ENCODE measurements at places on chromosomes 4 and X.

DNA sequence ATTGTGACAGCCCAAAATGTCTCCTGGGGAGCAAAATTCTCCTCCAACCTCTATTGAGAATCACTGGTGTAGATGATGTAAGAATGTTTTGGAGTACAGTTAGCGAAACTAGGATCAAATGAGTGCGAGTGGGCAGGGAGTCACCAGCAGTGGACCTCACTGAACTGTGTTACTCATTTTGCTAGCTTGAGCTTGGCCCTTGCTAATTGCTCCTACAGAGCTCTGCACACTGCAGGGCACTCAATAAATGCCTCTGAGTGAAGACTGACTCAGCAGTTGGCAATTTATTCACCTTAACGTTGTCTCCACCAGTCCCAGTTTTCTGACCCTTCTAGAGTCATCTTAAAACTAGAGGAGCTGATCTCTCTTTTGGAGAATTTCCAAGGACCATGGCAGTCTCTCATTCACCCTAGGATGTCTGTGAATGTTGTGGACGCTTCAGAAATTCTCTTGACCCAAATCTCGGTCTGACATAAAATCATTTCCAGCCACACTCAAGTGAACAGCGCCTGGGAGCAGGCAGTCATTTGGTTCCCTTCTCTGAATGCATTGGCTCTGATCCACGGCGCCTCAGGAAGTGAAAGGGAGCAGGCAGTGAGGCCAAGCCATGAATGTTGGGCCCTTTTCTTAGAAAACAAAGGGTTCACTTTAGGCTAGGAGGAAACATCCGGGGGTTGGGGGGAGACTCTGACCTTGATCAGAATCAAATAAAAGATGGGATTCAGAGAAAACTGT lies 148.1 kb downstream of the NWD2 start:
- peak; percentile 17 for DNase-seq

DNA sequence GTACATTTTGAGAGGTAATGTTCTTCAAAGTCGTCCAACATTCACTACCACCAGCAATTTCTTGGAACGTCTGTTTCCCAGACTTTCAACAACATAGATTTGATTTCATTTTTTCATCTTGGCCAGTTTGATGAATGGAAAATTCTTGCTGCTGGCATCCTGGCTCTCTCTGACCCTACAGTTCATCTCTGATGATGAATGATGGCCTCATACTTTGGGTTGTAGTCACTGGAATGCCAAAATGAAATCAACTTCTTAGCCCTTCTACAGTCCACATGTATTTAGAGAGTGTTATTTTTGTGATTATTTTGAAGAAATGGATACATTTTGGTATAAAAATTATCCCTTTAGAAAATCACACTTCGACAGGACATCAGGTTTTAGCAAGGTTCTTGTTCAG lies 8.8 kb downstream of the CHST7 start:
- DNase-seq = no peak

DNA sequence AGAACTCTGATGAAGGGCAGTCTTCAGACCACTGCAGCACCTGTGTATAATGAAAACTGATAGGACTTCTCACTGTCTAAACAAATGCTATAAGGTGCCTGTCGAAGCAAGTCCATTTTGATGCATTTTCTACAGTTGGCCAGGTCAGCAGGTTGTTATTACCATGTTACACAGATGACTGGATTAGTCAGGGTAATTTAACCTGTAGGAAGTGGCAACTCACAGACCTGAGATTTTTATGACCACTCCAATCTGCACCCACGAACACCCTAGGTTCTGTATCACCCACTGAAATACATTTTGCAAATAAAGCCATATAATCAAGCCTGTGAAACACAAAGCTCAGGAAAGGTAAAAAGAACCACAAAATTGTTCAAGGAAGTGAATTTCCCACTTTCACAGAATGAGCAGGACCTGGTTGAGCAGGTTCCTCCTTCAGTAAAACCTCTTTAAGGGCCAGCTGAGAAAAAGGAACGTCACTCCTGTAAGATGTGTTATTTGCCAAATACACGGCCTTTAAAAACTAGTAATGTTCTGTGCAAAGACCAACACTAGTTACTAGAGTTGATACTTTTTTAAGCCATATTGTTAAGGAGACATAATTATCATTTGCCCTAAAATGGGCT lies 12.7 kb downstream of the MAML3 start:
- no peak for DNase-seq

- DNase-seq = no peak
These were observed 5.0 kb downstream of the LNX1 start for GRCh38 chr4:53586121-53586816.

DNA sequence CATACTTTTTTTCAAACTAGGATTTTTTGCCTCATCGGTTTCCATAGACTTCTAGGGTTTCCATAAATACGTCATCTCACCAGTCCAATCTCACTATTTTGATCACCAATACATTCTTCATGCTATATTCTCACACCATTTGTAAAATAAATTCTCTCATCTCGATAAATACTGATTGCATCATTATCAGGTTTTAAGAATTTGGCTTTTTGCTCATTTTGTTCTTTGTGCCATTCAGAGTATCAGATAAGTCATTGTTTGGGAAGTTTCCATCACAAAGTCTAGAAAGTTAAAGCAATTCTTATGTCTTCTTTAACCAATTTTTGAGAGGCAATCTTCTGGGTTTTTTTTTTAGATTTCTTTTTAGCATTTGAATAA lies 81.1 kb downstream of the ALPK1 start:
- DNase-seq = no peak

DNA sequence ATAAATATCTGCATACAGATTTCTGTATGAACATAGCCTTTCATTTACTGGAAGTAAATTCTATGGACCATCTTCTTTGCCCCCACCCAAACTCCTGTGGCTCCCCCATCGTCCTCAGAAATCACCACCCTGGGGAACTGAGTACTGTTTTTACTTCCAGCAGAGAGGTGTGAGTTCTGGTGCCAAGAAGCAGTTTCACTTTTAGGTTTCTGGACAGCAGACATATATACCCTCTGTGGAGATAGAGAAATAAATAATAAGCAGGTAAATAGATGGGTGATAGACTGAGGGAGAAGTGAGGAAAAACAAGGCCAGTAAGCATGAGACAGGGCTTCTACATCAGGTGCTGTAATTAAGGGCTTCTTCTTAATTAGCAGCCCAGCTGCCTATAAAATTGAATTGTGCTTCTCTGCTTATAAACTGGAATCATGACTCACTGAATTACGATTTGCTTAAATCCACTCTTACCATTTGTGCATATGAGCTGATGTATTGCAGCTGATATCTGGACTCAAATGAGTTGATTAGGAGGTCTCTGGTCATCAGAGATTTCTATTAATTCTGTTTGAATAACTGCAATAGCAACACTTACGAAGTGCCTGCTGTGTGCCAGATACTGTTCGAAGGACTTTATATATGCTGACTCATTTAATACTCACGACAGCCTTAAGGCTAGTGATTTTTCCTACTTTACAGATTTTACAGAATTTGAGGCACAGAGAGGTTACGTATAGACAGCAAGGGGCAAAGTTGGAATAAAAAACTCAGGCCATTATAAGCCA lies 60.8 kb upstream of the DHX15 start:
- no peak for DNase-seq

DNA sequence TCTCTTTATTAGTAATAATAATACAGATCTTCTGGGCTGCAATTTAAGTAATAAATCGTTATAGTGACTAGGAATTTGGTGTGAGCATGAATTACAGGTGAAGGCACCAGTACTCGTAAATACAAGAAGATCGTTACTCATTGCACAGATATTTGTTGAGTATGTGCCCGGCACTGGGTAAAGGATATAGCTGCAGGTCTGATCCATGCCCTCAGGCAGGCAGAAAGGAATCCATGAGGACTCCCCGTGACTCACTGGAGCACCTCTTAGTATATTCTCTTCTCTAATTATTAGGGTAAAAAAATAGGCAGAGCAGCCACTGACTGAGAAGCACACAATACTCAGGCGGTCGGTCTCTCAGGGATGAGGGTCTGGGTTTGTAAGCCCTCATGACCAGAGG lies 868.3 kb downstream of the RAB28 start:
- no peak for DNase-seq

GRCh38 chr4:41257257-41257901 lies 651 bp downstream of the UCHL1 start:
- DNase-seq = no peak

GRCh38 chr4:11700751-11701226 lies 272.1 kb upstream of the HS3ST1 start:
- DNase-seq = no peak

- no peak for DNase-seq
These were observed 74.6 kb downstream of the LEF1 start for GRCh38 chr4:108094131-108094530.

- DNase-seq = no peak
These were observed 13.6 kb downstream of the STOX2 start for GRCh38 chr4:183918696-183919095.

GRCh38 chrX:46792810-46793188 lies 33.9 kb upstream of the SLC9A7 start:
- DNase-seq = no peak

All from bone marrow (tissue), 2 donors.